ENCODE measurements at places on chromosomes 5 and 9. TPM values are rescaled to one million over a fixed set of nuclear protein-coding genes. Genes with fewer than 3 reads are reported as not detected.
A peak's percentile ranks its signal among the peaks of the same experiment; 100 is the strongest.

GRCh38 chr9:26210338-26210851 lies 532.2 kb upstream of the TUSC1 start:
- no peak overlapping the region for H3K27ac ChIP-seq
- DNase-seq: no peak
- peaks cover 12% of the 10 kb centered on the region for H3K4me1 ChIP-seq
- no peaks in the 10 kb centered on the region for H3K27me3 ChIP-seq

- H3K36me3 ChIP-seq: peaks cover 26% of the 10 kb centered on the region
- no peak overlapping the region for H3K27ac ChIP-seq
Observed at GRCh38 chr9:98457726-98458370, 202.4 kb upstream of the TBC1D2 start.

- H3K27ac ChIP-seq: no peak overlapping the region
- no peaks in the 10 kb centered on the region for H3K36me3 ChIP-seq
- DNase-seq: no peak
- peaks cover 23% of the 10 kb centered on the region for H3K27me3 ChIP-seq
Observed at GRCh38 chr5:112413611-112414010, 5.5 kb downstream of the EPB41L4A start.

GRCh38 chr9:72213906-72214305 lies 64.7 kb downstream of the GDA start:
- DNase-seq: no peak
- no peaks in the 10 kb centered on the region for H3K36me3 ChIP-seq
- H3K4me1 ChIP-seq: no peaks in the 10 kb centered on the region
- H3K27ac ChIP-seq: no peak overlapping the region
- no peaks in the 10 kb centered on the region for H3K27me3 ChIP-seq

The TMC1 gene
- total RNA-seq: 0.31 TPM

The RACK1 gene
- 2,479 TPM for total RNA-seq

DNA sequence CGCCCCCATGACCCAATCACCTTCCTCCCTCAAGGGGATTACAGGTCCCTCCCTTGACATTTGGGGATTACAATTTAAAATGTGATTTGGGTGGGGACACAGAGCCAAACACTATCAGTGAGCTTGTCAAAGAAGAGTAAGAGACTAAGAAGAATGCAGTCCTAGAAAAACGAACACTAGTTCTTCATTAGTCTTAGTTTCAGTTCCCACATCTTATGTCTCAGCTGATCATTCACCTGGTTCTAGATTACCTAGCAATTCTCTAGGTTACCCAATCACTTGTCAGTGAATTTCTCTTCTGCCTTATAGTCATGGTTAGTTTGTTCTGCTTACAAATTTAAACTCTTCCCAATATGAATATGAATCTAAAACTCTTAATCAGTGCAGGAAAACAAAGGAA lies 251.5 kb downstream of the COX7C start:
- H3K4me3 ChIP-seq: no peak overlapping the region
- H3K36me3 ChIP-seq: no peaks in the 10 kb centered on the region
- no peak for DNase-seq

The PGM5 gene
- 0.16 TPM for total RNA-seq

DNA sequence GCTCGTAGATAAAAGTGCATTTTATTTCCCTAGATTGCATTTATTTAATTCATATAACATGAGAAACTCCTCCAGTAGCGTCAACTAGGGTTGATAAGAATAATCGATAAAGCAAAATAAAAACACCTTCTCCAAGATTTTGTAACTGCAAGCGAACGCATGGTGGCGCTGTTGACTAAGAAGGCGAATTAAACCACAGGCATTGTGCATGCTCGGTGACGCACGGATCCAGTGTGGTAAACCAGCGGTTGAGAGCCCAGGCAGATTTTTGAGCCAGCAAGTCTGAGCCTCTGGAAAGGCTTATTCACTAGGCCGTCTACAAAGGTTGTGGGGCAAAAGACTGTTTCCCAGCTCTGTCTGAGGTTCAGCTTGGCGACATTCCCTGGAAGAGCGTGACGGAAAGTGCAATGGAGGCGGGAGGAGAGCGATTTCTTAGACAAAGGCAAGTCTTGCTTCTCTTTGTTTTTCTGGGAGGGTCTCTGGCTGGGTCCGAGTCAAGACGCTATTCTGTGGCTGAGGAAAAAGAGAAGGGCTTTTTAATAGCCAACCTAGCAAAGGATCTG lies at the start of gene PCDHB3:
TSS of gene PCDHB3 (plus strand) at position 231 of the 563 bp plus-strand sequence. CDS start at position 408, 177 bp downstream.
- peaks cover 35% of the 10 kb centered on the region for H3K36me3 ChIP-seq
- H3K27ac ChIP-seq: peak within 1 kb of the TSS; percentile 98
- peak; percentile 88 for DNase-seq
- H3K27me3 ChIP-seq: no peaks in the 10 kb centered on the region

The HK3 gene
- 0.18 TPM for total RNA-seq

The CSF2 gene
- total RNA-seq: not detected

DNA sequence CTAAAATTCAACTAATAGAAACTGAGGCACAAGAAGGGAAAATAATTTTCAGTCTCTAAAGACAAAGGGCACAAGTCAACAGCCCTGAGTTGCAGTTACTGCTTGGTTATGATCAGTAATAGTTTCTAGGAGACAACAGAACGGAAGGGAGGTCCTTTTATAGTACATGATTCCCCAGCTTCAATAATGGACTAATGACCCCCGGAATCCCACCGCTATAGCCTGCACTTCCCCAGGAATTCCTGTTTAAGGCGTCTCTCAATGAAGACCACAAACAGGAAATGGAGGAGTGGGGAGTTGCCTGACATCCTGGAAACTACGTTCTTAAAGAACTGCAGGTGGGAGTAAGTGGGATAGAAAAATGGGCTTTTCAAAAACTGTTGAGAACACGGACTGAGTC lies 60.6 kb downstream of the DIAPH1 start:
- H3K27me3 ChIP-seq: no peaks in the 10 kb centered on the region
- H3K4me3 ChIP-seq: peak overlapping the region; percentile 61
- H3K27ac ChIP-seq: peak overlapping the region; percentile 97

- H3K36me3 ChIP-seq: no peaks in the 10 kb centered on the region
- H3K4me3 ChIP-seq: peak overlapping the region; percentile 46
- peaks cover 38% of the 10 kb centered on the region for H3K27me3 ChIP-seq
- no peak overlapping the region for H3K27ac ChIP-seq
- DNase-seq: no peak
Observed at GRCh38 chr9:124449381-124450151, 685 bp upstream of the ADGRD2 start.

The HRH2 gene
- total RNA-seq: 12.7 TPM

DNA sequence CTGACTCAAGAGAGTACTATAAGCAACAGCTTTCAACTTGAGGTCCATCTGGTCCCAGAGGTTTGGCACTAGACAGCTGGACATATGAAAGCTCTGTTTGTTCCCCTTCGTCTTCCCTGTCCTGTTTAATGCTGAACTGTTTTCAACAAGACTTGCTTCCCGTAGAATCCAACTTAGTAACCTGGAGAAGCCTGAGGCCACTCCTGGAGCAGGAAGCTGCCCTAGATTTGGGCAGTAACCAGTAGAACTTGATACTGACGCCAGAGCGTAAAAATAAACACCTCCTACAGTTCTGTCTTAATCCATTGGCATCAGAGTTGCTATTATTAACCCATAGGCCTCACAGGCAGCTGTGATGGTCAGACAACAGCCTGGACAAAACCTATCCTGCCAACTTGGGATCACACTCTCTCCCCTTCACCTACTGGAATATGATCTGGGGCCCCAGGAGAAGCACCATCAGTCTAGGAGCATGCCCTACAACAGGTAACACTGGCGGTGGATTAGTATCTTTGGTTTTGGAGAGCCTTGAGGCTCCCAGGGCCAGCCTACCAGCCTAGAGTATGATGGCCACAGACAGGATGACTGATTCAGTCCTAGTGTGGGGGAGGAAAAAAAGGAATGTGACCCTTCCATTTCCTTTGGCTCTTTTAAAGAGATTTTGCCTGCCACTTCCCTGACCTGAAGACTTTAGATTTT lies 29.2 kb downstream of the RUSC2 start:
- H3K4me1 ChIP-seq: peaks cover 47% of the 10 kb centered on the region
- H3K4me3 ChIP-seq: no peak overlapping the region
- no peaks in the 10 kb centered on the region for H3K36me3 ChIP-seq
- H3K27me3 ChIP-seq: no peaks in the 10 kb centered on the region
- peak overlapping the region; percentile 73 for H3K27ac ChIP-seq
